ENCODE measurements at places on chromosomes 5 and 9.

- DNase-seq = no peak
Observed at GRCh38 chr5:4101189-4101588, 505.6 kb downstream of the IRX1 start.

GRCh38 chr9:2359891-2360471 lies 261.6 kb upstream of the VLDLR start:
- no peak for DNase-seq

DNA sequence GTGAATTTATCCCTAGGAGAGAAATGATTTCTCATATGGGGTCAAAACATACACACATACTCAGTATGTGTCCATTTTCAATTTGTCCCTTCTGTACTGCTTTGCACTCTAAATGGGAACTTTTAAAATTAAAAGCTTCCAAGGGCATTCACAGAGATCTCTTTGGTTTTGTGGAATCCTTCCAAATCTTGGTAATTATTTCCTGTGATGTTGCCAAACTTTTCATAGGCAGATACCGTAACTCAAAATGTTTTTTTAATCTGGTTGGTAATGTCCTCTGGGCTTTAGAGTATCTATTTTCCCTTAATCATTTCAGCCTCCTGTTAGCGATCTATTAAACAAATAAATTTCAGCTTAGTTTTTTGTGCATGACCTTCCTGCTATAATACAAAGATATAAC lies 282.4 kb downstream of the ARHGEF28 start:
- DNase-seq = no peak

DNA sequence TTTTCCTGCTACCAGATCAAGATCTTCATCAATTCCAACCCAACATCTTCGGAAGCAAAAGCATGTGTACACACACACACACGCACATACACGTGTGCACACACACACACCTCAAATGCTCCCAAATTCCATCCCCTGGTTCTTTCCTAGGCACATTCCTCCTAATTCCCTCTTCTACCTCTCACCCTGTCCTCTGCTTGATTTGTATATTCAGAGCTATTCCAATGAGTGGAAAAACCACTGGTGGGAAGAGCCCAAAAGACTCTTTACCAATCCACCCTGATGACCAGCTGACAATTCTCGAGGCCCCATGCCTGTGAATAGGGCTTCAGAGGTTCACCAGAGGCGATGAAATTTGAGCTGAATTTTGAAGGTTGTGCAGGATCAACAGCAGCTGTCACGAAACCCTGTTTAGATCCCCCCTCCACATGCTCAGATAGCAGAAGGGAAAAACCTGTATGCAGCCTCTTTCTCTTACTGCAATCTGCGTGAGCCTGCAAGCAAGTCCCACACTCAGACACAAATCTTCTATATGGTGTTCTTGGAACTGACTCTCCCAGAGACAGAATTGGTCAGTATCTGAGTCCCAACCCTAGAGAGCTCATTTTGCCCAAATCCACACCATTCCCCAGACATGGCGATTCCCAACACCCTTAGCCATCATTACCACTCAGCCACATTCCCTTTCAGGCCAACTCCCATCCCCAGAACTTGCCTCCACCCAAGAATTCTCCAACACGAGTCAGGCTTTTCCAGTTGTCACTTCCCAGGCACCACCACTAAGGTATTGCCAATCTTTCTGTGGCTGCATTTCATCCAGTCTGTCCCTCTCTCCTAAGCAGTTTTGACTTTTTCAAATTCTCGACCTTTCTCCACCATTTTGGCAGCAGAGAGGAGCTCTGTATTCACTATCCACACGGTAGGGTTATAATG lies 4.3 kb upstream of the TRIO start:
- DNase-seq = no peak

- DNase-seq = no peak
Observed at GRCh38 chr9:101427957-101428655, 7.5 kb downstream of the ALDOB start.

DNA sequence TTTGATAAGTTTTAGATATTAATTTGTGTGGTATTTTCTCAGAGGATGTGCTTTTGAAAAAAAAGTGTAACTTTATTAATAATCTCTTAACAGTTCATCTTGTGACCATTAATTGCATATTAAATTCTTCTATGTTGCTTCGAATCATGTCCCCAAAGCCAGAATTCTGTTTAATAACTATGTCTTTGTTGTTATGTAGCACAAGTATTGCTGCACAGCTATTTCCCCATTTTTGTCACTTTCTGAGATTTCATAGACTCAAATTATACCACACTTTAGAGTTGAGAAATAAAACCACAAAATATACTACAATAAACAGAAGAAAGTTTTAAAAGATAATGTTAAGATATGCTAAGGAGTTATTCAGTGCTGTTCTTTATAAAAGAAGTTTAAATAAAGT lies 2.8 kb downstream of the MEF2C start:
- no peak for DNase-seq

GRCh38 chr5:61496446-61496845 lies 164.4 kb downstream of the ZSWIM6 start:
- no peak for DNase-seq

- peak; percentile 96 for DNase-seq
Observed at GRCh38 chr5:176837707-176838115, 27.4 kb downstream of the UNC5A start.

- DNase-seq = no peak
Observed at GRCh38 chr9:211557-211956, 3.1 kb upstream of the DOCK8 start.

GRCh38 chr5:134554319-134555222 lies 29.1 kb downstream of the JADE2 start:
- peak; percentile 90 for DNase-seq

GRCh38 chr9:6305954-6306563 lies 22.1 kb upstream of the TPD52L3 start:
- DNase-seq = no peak

GRCh38 chr9:117546894-117547678 lies 132.2 kb upstream of the ASTN2 start:
- DNase-seq = no peak

- DNase-seq = peak; percentile 78
Observed at GRCh38 chr9:971901-972500, 4.5 kb upstream of the DMRT3 start.

DNA sequence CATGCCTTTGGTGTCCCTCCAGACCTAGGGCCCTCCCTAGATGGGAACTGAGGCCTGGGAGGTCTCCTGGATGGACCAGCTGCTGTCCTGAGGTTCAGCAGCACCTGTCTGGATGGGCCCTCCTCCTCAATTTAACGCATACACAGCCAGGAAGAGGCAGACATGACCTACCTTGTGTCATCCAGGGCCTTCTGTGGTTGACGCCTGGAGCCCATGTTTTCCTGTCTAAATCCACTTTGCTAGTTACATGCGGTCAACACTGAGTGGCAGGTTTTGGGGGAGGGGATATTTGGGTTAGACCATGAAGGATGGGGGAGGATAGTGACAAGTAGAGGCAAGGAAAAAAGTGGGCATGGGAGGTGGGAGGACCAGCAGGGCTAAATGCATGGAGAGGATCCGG lies 3.1 kb upstream of the STC2 start:
- DNase-seq = no peak

DNA sequence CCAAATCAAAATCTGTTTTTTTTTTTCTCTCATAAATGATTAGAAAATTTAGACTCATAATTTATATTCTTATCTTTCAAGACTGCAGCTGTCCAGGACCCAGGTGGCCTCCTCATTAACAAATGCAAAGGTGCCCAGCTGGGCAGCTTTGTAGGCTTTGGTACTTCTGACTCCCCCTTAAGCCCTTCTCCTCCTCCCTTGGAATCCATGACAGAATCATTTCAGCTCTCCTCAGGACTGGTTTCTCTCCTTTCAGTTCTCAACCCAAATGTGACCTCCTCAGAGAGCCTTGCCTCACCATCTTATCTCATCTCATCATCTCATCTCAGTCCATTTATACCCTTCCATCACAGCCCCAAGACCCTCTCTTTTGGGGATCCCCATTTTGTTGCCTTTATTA lies 221.7 kb downstream of the KIAA0825 start:
- no peak for DNase-seq
